ENCODE measurements at places on chromosomes 1 and 21.

GRCh38 chr1:108933944-108934343, 29.3 kb downstream of the CLCC1 start:
- no peak for DNase-seq

DNA sequence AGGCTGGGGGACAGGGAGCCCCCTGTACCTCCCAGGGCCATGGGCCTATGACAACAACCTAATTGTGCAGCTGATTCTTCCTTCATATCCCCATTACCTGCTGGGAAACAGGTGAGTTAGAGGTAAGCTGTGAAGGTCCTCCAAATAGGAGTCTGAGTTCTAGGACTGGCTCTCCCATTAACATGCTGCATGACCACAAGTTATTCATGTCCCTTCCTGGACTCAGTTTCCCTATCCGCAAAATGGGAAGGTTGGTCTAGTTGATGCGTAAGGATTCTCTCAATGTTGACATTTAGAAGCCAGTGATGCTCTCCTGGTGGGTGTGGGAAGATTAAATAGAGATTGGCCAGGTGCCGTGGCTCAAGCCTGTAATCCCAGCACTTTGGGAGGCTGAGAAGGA, 4.1 kb downstream of the ZNF683 start:
- DNase-seq, result no peak

DNA sequence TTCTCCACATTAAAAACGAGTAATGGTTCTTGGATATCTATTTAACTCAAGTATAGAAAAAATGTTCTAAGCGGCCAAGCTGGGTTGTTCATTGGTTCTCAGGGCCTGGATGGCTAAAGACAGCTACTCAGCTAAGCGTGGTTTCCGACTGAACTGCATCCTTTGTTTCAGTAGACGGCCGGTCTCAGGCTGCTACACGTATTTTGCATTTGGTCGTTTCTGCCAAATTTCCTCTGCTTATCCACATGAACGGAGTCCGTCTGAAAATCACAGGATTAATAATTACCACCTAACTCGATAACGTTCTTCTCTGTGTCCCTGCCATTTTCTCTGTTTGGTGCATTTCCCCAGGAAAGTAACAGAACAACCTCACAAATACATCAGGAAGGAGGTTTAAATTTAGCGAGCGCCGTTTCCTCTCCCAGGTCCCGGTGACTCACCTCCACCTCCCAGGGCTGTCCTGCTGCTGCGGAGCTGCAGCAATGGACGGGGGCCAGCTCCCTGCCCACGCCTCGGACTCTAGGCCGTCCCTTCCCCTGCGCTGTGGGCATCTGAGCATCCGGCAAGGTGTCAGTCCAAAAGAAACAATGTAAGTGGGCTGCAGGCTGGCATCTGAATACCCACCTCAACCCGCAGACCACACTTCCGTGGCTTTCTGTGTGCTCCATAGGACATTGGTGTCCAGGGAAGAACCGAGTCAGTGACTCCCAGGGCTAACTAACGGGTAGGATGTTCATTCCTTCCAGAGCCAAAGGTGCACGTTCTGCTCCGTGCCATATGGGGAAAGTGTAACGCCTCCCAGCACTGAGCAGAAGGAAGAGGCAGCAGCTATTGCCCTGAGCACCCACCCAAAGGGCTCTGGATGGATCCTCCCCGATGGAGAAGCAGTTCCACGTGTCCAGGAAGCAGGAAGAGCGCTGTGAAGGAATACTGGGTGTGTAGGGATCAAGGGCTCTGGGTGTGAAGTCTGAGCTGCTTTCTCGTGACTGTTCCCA, 4.1 kb upstream of the GABRD start:
- no peak for DNase-seq

- DNase-seq, result no peak
Observed at GRCh38 chr1:31239653-31240241, at the start of gene NKAIN1. NKAIN1 (minus strand) TSS chr1:31239887; CDS start chr1:31239547, 340 bp downstream.

DNA sequence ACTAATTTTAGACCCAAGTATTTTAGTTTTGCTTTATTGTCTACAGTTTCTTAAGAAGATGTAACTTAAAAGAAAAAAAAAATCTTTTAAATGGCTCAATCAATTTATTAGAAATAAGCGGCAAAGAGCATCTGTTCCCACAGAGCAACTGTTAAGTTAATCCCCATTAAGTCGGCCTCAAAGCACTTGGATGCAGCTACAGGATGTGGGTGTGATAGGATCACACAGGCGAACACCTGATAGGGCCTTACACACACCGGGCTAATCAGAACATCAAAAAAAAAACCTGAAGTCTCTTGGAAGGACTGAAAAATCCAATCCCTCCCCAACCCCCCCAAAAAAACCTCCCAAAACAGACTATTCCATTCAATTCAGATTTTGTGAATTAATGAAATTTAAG, 23.0 kb downstream of the APP start:
- no peak for DNase-seq

DNA sequence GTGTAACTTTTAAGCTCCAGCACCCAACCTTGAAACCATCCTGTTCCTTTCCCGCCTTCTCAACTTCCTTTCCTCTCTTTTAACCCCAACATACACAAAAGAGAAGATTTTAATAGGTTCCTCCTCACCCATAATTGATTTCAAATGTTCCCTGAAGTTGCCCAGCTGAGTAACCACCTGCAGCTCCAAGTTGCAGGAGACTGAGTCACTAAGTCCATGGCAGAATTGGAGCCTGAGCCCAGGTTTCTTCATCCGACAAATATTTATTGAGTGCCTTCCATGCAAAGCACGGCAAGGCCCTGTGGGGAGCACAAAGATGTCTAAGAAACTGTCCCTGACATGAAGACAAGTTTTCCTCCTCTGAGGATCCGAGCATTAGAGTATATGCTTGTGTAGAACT, 97.7 kb downstream of the PAPPA2 start:
- no peak for DNase-seq

DNA sequence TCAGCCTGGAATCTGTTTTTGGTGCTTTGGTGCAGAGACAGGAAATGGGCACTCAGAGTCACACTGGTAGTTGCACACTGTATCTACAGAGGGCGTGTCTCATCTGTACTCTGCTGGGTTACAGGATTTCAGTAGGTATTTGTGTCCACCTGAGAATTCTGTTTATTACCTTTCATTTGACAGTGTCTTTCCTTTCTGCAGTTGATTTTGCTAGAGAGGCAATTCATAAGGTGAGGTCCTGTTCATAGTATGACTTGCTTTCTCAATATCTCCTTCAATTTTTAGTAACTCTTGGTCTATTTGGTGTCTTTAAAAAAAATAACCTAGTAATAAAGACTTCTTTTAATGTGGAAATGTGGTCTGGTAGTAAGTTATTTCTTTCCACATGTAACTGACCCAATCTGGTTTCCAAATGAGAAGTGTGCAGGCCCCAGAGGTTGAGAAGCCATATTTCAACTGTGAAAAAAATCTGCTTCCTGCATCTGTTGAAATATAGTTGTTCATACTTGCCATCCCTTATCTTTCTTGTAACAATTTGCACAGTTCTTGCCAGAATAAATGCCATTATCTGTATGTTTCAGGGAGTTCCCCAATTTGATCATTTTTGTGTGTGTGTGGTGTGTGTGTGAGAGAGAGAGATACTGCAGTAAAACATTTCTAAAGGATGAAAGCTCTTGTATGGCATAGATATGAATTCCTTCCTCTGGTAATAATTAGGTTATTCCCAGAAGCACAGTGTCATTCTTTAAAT, 78.4 kb upstream of the DNAJC6 start:
- DNase-seq, result no peak

DNA sequence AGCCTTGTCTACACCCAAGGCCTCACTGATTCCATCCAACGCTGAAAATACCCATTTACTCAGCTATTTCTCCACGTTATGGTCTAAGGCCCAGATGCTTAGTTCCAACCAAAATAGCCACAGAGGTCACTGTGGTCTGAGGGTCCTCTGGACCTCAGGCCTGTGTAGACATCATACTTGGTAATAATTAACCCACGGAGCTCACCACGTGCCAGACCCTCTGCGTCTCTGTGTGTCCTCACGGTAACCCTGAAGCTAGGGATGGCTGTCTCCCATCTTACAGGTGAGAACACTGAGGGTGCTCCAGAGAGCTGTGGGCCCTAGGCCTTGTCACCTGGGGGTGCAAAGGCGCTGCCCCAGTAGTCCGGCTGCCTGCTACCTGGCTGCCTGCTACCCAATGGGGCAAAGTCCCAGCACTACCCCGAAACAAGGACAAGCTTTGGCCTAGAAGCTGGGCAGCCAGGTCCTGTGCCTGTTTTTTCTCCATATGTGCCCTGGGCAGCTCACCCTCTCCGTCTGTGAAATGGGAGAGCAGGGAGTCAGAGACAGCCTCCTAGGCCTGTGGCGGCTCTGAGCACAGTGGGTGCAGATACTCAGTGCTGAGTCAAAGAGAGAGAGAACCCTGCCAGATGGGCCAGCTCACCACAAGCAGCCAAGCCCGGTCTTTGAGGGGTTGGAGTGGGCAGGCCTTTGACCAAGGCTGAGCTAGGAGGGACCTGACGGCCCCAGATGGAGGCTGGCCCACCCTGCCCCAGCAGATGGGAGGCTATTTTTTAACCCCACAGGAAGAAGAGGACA, 17.0 kb upstream of the RUNX3 start:
- no peak for DNase-seq

- DNase-seq, result no peak
Observed at GRCh38 chr1:110604586-110605148, 1.5 kb downstream of the KCNA2 start.

GRCh38 chr1:229908689-229909088, 158.3 kb upstream of the GALNT2 start:
- DNase-seq, result no peak

Data from activated T-cell treated with anti-CD3 and anti-CD28 coated beads for 24 hours (primary cell).